GDM1 (cell line): ENCODE measurements at places on chromosomes 7 and 10.

GRCh38 chr7:90094030-90094429 lies 60.2 kb upstream of the STEAP1 start:
- DNase-seq = no peak

- no peak for DNase-seq
Measured at GRCh38 chr7:31690935-31691334, 3.9 kb downstream of the PPP1R17 start.

DNA sequence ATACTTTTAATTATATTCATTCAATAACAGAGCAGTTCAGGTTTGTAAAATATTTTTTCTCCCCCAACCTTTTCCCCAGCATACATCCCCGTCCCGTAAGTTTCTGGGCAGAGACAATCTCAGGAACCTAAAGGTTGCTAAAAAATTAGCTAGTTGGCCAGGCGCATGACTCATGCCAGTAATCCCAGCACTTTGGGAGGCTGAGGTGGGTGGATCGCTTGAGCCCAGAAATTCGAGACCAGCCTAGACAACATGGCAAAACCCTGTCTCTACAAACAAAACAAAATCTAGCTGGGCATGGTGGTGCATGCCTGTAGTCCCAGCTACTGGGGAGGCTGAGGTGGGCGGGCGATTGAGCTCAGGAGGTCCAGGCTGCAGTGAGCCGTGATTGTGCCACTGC lies 40.2 kb downstream of the TCF7L2 start:
- no peak for DNase-seq

- no peak for DNase-seq
Measured at GRCh38 chr7:18206331-18206730, 178.7 kb upstream of the PRPS1L1 start.

DNA sequence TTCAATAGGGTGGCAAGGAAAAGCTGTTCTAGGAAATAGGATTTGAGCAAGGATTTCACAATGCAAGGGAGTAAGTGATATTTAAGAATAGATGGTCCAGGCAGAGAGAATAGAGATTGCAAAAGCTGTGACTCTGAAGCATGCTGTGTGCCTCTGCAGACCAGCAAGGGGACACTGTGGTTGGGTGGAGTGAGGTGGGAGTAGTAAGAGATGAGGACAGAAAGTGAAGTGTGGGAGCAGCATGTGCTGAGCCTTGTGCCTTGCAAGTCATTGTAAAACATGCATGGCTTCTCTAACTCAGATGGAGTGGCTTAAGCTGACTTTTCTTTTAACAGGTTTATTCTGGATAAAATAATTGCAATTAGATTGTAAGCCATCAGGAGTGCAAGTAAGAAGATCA lies 442.4 kb downstream of the CCSER2 start:
- DNase-seq = no peak

- DNase-seq = no peak
Measured at GRCh38 chr7:15015545-15016314, 113.2 kb upstream of the DGKB start.
